CD4-positive, alpha-beta T cell treated with Interleukin-15 for 1 hour (primary cell): ENCODE measurements at places on chromosomes 3 and 15.

GRCh38 chr3:41318520-41318919 is 119.2 kb downstream of the CTNNB1 start:
- no peak for DNase-seq

DNA sequence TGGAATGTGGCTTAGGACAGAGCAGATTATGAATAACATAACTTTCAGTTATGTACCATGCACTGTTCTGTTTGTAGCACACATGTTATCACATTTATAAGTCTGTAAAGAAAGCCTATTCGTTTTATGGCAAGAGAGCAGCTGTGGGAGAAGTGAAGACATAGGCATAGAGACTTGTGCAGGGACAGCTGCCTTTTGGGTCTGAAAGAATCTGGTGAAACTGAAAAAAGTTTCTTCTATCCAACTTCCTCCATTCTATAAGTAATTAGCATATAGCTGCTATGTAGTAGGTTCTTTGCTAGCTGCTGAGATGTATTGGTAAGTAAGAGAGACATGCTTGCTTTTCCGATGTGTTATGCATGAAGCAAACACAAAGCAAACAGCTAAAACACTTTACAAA is 1095.4 kb upstream of the CADM2 start:
- DNase-seq: no peak

- DNase-seq: no peak
Observed at GRCh38 chr15:59536553-59536952, 75.0 kb upstream of the GCNT3 start.

DNA sequence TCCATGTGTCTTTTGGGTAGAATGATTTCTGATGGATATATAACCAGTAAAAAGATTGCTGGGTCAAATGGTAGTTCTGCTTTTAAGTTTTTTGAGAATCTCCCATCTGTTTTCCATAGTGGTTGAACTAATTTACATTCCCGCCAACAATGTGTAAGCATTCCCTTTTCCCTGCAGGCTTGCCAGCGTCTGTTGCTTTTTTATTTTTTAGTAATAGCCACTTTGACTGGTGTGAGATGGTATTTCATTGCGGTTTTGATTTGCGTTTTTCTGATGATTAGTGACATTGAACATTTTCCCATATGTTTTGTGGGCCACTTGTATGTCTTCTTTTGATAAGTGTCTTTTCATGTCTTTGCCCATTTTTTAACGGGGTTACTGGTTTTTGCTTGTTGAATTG is 36.3 kb upstream of the MB21D2 start:
- DNase-seq: no peak

DNA sequence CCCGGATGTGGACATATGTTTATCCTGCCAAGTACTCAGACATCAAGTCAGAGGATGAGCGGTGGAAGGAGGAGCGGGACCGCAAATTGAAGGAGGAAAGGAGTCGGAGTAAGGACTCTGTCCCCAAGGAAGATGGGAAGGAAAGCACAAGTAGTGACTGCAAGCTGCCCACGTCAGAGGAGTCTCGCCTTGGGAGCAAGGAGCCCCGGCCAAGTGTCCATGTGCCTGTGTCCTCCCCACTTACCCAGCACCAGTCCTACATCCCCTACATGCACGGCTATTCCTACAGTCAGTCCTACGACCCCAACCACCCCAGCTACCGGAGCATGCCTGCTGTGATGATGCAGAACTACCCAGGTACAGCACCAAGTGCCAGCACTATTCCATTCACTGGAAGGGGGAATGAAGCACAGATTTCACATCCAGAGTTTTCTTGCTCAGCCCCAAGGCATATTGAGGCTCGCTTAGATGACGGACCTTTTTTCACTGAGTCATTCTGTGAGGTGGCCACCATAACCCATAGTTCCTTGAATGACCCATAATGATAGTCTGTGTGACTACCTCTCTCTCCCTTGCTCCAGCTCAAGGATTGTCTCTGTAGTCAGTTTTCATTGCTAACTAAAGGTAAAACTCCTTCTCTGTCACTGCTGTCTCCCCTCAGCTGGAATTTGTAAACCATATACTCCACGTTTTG is 97.1 kb downstream of the RBPMS2 start:
- no peak for DNase-seq

DNA sequence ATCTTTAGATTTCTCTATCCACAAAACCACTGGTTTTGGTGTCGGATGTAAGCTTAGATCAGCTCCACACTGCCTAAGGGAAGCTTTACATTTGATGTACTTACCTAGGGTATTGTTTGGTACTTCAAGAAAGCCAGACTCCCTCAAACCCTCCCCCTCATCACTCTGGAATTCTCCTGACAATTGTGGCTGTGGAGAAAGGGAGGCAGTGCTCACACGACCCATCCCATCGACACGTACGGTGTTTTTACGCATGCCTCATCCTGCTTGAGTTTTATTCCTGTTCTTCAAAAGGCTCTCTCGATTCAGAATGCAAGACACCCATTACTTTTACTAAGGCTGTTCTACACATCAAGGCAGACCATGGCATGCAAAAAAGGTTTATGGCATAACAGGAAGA is 67.3 kb upstream of the ONECUT1 start:
- no peak for DNase-seq

DNA sequence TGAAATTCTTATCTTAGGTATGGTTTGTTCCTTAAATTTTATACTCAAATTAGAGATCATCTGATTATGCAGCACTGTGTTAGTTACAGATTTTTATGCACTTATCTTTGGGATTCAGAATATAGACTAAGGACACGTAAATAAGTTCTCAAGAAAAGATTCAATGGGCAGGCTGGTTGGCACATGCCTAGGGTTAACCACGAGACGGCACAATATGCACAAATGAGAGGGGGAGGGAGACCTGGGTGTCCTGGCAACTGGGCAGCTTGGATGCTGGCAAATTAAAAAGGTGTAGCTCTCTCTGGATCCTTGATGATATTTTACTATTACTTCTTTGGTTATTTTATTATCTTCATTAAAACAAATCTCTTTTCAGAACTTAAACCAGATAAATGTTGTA is 672 bp downstream of the AADAC start:
- DNase-seq: no peak

DNA sequence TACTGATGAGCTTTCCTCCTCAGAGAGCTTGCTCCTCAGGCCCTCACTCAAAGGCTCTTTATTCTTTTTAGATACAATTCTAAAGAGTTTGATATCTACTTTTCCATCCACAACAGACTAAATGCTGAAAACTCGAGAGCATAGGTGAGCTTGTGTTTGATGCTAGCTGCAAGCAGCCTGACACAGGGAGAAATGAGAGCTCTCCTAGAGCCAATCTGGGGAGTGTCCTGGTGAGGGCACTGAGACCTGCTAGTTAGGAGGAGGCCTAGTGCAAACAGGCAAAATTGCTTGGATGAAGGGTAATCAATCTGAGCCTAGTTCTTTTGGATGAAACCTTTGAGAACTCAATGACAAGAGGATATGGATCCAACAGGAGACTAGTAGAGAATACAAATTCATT is 300.8 kb downstream of the ZBTB20 start:
- DNase-seq: no peak

DNA sequence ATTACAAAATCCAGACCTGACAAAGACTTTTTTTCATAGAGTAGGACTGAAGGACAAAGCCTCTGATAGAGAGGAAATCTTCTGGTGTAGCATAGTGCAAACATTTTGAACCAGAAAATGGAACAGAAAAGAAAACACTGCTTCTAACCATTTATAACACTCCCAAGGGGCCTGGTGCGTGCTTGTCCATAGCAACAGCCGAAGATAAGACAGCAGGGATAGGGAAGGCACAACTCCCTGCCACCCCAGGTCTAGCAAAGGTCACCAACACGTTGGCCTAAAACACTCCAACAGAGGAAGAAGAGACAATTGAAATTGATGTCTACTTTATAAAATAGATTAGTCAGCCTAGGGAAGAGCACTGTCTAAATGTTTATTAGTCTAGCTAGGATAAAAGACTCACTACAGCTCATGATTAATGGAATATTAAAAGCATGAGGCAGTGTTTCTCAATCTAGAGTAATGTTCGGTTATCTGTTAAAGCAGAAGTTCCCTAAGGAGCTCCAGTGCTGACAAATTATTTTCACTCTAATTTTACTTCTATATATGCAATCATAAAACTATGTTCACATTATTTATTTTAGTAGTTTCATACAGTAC is 145.2 kb downstream of the P3H2 start:
- DNase-seq: no peak

GRCh38 chr15:52746162-52746757 is 43.9 kb downstream of the ONECUT1 start:
- no peak for DNase-seq

- DNase-seq: no peak
Observed at GRCh38 chr15:78457101-78457500, 19.1 kb downstream of the IREB2 start.

DNA sequence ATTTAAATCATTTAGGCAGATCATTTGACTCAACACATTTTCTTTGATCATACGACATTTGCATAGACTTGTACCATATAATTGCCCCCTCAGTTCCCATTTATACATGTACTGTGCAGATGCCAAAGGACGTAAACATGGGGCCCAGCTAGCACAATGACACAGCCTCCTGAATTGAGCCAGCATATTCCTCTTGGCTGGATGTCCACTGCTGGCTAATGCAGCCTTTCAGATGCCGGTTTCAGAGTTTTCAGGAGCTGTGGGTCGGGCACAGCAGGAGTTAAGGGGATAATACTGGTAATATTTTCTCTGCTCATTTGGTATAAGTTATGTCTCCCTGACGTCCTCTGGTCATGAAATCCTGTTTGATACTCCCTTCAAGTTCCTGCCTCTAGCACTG is 39.4 kb downstream of the KAT2B start:
- DNase-seq: no peak

DNA sequence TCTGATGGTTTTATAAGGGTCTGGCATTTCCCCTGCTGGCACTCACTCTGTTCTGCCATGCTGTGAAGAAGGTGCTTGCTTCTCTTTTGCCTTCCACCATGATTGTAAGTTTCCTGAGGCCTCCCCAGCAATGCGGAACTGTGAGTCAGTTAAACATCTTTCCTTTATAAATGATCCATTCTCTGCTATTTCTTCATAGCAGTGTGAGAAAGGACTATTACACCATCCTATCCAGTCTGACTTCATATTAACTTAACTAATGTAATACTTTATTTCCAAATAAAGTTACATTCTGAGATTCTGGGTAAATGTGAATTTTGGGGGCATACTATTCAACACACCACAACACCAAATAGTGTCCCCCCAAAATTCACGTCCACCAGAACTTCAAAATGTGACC is 22.2 kb upstream of the MAP3K13 start:
- DNase-seq: no peak

- no peak for DNase-seq
Observed at GRCh38 chr15:53384417-53384816, 375.0 kb downstream of the WDR72 start.

DNA sequence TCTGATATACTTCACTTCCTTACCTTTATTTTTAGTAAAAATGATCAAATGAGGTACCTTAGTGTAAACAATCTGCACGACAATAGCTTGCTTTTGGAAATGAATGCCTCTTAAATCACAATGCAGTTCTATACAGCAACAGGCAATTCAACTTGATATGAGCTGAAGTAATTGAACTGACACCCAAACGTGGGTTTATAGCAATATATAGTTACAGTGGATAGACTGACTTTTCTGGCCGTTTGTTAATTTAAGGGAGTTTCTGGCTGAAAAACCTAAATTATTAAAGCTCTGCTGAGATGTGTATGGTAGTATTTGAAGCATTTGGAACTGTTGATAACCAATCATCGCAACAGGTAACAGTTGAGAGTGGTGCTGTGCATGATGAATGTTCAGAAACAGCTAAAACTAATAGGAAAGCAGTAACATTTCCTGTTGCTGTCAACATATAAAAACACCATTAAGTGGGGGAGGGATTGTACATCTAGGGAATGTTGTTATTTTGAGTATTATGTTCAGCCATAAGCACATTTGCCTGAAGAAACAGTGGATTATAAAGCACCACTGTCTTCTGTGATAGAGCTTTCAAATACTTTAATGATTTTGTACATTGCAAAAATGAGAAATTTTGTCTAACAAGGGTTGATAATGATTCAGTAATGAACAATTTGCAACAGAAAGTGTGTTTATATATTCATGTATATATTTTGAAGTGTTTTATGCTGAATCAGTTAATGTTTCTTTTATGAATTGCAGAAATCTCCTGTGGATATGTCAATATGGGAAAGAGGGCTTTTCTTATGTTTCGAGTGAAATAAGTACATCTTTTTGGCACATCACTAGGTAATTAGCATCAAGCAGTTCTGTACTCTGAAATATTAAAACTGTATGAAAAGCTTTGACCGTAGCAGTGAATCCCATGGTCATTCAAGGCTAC is 176.1 kb downstream of the TCF12 start:
- no peak for DNase-seq

GRCh38 chr3:172402892-172403643 is 45.2 kb downstream of the GHSR start:
- DNase-seq: no peak

DNA sequence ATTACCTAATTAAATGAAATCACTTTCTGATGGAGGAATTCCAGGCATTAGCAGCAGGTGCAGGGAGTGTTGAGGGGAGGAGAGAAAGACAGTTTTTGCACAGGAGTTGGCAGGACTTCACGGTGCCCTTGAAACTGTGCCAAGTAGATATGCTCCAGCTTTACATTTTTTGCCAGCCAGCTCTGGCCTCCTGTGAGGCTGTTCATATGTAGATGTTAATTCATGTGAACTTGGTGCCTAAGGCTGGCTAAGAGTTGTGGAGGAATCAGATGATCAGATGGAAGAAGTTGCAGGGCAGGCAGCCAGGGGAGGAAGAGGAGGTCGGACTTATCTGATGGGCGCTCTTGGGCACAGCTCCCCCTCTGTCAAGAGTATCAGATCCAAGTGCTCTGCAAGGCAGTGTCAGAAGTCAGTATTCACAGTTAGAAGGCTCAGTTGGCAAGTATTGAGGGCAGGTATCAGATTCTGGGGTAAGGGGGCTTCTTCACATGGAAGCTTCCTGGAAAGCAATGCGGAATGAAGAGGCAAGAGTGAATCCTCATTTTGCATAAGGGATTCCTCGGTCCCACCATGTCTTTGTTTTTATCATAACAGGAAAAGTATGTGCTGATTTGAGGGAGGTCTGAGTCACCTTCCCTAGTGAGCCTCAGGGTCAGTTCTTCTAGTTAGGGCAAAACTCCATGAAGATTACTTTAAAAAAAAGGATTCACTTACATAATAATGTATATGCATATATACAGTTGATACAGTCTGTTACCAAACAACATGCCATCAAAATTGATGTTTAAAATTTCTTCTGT is 172.6 kb upstream of the UMPS start:
- DNase-seq: no peak

DNA sequence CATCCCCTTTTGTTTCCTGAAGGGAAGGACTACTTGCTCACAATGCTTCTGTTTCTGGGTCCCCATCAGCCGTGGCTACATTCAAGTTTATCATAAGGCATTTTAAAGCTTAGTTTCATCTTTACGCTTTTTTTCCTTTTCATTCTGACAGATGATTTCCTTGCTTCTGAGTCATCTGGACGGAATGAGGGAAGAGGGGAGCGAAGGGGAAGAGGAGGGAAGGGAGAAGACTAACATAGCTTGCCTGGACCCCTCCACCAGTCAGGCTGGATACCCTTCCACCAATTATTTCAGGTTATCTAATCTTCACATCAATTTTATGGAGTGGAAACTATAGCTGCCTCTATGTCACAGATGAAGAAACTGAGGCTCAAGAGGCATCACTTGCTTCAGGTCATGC is 27.6 kb downstream of the FAM3D start:
- DNase-seq: no peak

- no peak for DNase-seq
Observed at GRCh38 chr3:164209363-164209762, 868.9 kb downstream of the SI start.
